SJSA1 (cell line): ENCODE measurements at places on chromosomes 5 and 9. TPM values are rescaled to one million over a fixed set of nuclear protein-coding genes. Genes with fewer than 3 reads are reported as not detected.

DNA sequence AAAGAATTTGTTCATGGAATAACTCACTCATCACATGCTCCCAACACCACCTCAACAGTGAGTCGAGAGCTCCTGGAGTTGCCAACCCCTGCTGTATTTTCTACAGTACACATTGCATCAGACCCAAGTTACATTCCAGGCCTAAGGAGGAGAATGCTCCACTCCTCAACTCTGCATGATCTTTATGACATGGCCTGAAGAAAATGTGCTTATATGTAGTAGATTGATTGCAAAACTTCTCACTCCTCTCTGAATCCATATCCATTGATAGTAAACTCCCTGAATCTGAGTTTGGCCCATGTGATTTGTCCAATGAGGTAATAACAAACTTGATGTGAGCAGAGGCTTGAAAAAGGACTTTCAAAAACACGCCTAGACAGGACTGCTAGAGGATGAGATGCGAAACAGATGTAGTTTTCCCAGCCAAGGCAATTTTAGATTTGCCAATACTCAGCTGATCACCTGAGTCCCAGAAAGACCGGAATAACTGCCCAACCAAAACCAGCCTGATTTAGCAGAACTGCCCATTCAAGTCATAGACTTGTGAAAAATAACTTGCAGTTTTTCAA, 29.0 kb upstream of the PAPPA start:
- no peak for DNase-seq
- H3K4me1 ChIP-seq, result no peaks in the 10 kb centered on the region
- H3K36me3 ChIP-seq, result no peaks in the 10 kb centered on the region

- H3K4me1 ChIP-seq, result peaks cover 25% of the 10 kb centered on the region
- H3K4me3 ChIP-seq, result no peak overlapping the region
- H3K27me3 ChIP-seq, result no peaks in the 10 kb centered on the region
- no peak for DNase-seq
- H3K27ac ChIP-seq, result no peak overlapping the region
Measured at GRCh38 chr5:32645246-32645645, 59.9 kb downstream of the SUB1 start.

DNA sequence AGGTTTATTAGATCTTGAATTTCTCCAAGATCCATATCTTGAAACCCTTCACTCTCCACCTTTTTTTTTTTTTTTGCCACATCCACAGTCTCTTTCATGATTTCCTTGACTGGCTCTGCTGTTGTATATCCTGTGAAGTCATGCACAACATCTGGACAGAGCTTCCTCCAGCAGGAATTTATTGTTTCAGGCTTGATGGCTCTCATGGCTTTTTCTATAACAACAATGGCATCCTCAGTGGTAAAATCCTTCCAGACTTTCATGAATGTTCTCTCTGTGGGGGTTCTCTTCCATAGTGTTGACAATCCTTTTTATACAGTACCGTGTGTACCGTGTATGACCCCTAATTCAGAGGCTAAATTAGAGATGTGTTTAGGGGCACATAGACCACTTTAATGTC, 24.0 kb downstream of the RANBP17 start:
- no peak for DNase-seq
- H3K27ac ChIP-seq, result no peak overlapping the region
- H3K4me3 ChIP-seq, result no peak overlapping the region
- H3K27me3 ChIP-seq, result no peaks in the 10 kb centered on the region

DNA sequence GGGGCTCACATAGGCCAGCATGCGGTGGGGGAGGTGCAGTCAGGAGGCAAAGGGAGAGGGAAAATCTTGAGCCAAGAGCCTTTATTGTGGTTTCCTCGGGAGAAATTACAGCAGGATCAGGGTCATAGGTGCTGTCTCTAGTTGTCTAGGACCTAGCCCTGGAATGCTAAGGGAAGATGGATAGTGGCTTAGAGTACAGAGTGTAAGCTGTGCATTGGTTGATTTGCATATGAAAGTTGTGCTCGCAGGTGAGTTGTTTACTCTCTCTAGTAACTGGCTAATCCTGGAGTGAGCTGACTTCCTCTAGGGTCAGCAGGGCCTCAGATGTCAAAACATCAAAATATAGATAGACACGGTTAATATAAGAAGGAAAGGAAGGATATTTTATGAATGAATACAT, 877.7 kb downstream of the TLE4 start:
- no peak overlapping the region for H3K4me3 ChIP-seq
- no peaks in the 10 kb centered on the region for H3K27me3 ChIP-seq
- H3K36me3 ChIP-seq, result no peaks in the 10 kb centered on the region
- no peak for DNase-seq

DNA sequence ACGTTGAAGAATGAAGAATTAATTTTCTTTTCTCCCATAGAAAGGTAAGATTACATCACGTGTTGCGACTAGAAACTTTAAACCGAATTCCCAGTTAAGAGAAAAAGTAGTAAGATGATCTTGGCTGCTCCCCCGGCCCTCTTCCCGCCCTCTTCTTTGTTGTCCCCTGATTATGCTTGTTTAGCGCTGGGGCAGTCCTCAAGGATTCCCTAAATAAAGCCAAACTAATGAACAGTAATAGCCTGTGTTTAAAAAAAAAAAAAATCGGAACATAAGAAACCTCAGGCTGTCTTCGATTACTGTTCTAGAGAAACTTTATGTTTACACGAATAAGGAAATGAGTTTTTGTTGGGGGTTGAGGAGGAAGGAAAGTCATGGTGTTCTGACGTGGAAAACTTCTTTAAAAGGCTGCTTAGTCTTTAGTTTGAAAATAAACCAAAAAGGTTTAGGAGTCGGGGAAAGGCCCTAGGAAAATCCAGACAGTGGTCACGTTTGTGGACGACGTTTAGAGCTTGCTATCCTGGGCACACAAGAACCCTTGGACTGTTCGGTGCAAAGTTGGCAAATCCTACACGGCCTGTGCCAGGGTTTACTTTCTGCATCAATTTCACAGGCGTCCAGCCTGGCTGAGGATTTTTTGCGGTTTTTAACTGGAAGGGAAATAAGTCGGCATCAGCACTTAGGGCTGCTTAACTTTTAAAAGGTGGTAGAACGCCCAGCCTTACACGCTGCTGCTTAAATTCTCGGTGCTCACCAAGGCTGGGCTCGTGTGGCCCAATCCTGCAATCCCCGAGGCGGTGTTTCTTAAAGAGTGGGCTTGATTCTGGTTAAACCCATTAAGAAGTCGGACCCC, 1.1 kb upstream of the MAT2B start:
- peak; percentile 52 for DNase-seq
- H3K36me3 ChIP-seq, result no peaks in the 10 kb centered on the region
- H3K27me3 ChIP-seq, result no peaks in the 10 kb centered on the region

Gene PAXX
- 14.5 and 15.1 TPM in 2 replicates for total RNA-seq

Gene NUP155
- 64.2 and 86.7 TPM in 2 replicates for total RNA-seq
